ENCODE measurements at places on chromosomes 12 and 14. TPM values are rescaled to one million over a fixed set of nuclear protein-coding genes. Genes with fewer than 3 reads are reported as not detected.
A peak's percentile ranks its signal among the peaks of the same experiment; 100 is the strongest.

The LRRK2 gene
- 0.11 TPM for total RNA-seq

DNA sequence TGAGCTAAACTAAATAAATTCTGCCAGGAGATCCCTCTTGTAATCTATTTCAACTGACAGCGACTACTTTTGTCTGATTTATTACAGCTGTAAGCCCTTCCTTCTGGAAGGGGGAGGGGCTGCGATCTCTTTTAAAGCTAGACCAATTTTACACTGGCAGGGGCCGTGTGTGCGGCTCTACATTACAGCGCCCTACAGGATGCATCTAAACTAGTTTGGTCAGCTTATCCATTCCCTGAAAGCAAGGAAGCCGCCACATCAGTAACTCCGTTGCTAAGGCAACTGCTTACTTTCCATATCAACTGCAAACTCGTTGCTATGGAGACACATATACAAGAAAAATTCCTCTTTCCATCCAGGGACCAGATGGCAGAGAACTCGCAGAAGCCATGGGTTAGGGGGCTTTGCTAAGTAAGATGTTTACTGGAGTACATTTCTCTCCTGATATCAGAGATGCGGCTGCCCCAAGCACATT lies 17.4 kb downstream of the FOXN3 start:
- DNase-seq = no peak

DNA sequence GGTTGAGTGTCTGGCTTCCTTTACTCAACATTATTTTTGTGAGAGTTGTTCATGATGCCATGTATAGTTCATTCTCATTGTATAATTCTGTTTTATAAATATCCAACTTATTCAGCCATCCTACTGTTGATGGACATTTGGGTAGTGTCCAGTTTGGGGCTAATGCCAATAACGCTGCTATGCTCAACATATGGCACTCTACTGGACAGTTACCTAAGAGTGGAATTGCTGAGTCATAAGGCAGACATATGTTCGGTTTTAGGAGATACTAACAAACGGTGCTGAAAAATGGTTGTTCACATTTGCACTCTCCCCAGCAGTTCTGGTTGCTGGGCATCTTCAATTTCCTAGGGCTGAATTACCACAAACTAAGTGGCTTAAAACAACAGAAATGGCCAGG lies 28.7 kb upstream of the P2RX4 start:
- no peak for DNase-seq

The CD4 gene
- not detected for total RNA-seq

GRCh38 chr12:43112101-43112920 lies 439.7 kb downstream of the ADAMTS20 start:
- peak; percentile 82 for DNase-seq

All from SJSA1 (cell line).